Colonic mucosa (tissue), 4 donors: ENCODE measurements at places on chromosomes 2 and 18. TPM values are rescaled to one million over a fixed set of nuclear protein-coding genes. Genes with fewer than 3 reads are reported as not detected.

CRYGC gene
- not detected for total RNA-seq

QPCT gene
- 10.7 TPM for total RNA-seq

TRABD2A gene
- 158 TPM for total RNA-seq

IL36A gene
- not detected for total RNA-seq

ALLC gene
- not detected for total RNA-seq

C2orf92 gene
- total RNA-seq = 4.6 TPM

SP100 gene
- total RNA-seq = 35.7 TPM

GRCh38 chr18:45916302-45916701 is 50.8 kb downstream of the EPG5 start:
- no peak for DNase-seq

GRCh38 chr2:233474308-233475160 is 92.0 kb downstream of the USP40 start:
- DNase-seq = peak; percentile 14

GRCh38 chr2:156004459-156004858 is 328.1 kb downstream of the NR4A2 start:
- no peak for DNase-seq

DNA sequence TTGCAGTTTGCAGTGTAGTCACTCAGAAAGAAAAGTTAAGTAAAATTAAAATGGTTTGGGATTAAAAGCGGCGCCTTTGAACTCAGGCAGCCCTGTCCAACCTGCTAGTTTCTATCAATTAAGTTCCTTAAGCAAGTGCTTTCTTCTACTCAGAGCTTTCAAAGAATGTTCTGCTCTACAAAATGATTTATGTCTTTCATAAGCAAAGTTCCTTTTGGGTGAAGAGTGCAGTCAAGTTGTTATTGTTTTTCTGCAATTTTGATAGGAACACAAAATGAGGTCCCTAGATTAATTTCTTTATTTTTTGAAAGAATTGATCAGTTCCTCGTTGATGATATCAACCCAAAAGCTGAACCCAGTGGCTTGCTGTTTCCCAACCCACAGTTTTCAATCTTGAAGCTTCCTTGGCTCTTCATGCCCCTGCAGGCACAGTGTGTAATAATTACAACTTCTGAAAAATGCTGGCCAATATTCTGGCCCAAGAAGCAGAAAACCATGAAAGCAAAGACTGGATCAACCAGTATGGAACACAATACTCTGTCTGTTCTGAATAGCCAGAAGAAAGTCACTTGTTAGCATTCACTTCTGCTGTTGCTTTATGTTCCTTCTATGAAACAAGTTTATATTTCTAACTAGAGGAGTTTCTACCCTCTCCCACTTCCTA is 89.1 kb downstream of the TGIF1 start:
- no peak for DNase-seq

DNA sequence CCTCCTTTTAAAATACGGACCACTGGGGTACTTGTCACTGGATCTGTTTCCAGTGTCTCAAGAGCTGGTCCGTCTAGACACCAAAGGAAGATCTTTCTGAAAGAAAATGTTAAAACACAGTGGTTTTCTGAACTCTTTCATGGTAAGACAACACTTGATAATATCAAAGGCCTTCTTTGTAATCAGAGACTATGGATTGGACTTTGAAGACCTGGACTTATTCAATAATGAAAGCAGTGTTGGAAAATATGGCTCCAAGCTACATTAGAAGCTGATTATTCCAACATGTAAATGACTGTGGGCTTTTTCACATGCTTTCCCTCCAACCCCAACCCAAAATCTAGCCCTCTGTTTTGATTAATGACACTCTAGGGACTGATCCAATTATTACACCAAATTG is 329.4 kb upstream of the LYPD1 start:
- DNase-seq = no peak

DNA sequence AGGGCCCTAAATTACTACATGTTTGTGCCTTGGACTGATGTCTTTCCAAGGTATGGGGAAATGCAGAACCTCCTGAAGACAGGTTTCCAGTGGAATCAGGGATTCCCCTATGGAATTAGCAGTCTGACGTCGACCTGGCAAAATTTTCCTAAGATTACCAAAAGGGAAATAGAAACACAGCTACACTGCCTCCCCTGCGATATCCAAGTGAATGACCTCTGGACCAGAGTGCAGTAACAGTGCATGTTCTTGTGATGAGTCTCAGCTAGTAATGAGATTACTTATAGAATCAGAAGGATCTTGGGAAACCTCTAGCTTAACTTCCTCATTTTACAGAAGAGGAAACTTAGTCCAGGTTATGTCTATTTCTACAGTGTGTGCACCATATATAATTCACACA is 21.3 kb upstream of the CHST9 start:
- no peak for DNase-seq

DNA sequence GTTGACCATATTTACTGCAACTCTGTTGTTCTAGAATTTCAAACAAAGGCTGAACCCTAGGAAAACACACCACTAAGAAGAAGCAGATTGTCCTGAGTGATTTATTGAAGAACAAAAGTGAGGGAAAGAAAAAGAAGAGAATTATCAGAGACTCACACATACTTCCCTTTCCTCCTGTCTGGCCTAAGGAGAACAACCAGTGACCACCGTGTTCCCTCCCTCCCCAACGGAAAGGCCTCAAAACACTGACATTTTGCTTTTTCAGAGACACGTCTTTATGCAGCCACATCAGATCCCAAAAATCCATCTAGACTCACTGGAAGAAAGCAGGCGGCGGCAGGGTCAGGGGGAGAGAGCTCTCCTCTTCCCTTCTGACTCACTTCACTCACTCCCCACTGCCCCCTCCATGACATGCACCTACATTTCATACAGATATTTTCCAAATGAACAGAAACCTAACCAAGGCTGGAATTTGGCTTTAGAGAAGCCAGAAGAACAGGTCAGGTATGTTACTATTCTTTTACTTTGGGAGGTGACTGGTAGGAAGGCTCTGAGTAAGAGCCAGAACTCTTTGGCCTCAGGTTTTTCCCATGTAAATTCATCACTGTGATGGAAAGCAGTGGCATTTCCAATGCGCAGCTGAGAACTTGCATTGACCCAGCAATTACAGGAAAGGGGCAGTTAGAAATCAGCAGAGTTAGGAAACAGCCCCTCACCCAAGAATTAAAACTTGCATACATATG is 169.9 kb downstream of the BCL11A start:
- no peak for DNase-seq

GRCh38 chr2:37282746-37283145 is 41.9 kb downstream of the PRKD3 start:
- no peak for DNase-seq

GRCh38 chr2:223995569-223995968 is 38.3 kb downstream of the MRPL44 start:
- no peak for DNase-seq

- no peak for DNase-seq
Observed at GRCh38 chr2:159176555-159176954, 109.9 kb downstream of the WDSUB1 start.

- DNase-seq = no peak
Observed at GRCh38 chr2:187956906-187957534, 334.7 kb upstream of the GULP1 start.

GRCh38 chr2:1488851-1489250 is 75.6 kb downstream of the TPO start:
- no peak for DNase-seq
